HFFc6 (cell line): ENCODE measurements at places on chromosomes 1 and 21. TPM values are rescaled to one million over a fixed set of nuclear protein-coding genes. Genes with fewer than 3 reads are reported as not detected.
A peak's percentile ranks its signal among the peaks of the same experiment; 100 is the strongest.

GRCh38 chr21:36747815-36748383, 49.0 kb downstream of the SIM2 start:
- no peak for DNase-seq

- DNase-seq, result no peak
Measured at GRCh38 chr1:25562101-25562927, 18.9 kb downstream of the LDLRAP1 start.

DNA sequence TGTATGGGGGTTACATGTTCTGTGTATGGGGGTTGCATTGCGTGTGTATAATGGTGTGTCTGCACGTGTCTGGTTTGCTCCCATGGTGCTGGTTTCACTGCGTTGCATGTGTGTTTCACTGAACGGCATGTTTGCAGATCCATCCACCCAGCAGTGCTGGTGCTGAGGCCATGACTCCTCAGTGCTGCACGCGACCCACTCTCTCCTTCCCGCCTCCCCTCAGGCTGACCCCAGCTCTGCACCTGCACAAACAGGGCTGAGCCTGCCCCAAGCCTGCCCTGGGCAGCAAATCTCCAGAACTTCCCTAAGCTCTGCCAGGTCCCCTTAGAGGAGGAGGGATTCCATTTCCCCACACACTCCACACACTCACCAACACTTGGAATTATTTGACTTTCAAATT, 18.7 kb downstream of the ACTRT2 start:
- DNase-seq, result no peak

GRCh38 chr21:41667136-41667535, 99.7 kb downstream of the RIPK4 start:
- no peak for DNase-seq

GRCh38 chr1:11957398-11957797, 22.8 kb upstream of the MFN2 start:
- DNase-seq, result no peak

The KCNJ15 gene
- total RNA-seq, result 0.33 to 0.39 TPM (median 0.34 TPM) in 3 replicates

The RHCE gene
- 0.57 to 0.87 TPM (median 0.57 TPM) in 3 replicates for total RNA-seq

- DNase-seq, result no peak
Measured at GRCh38 chr1:181083842-181084605, 4.5 kb upstream of the IER5 start.

DNA sequence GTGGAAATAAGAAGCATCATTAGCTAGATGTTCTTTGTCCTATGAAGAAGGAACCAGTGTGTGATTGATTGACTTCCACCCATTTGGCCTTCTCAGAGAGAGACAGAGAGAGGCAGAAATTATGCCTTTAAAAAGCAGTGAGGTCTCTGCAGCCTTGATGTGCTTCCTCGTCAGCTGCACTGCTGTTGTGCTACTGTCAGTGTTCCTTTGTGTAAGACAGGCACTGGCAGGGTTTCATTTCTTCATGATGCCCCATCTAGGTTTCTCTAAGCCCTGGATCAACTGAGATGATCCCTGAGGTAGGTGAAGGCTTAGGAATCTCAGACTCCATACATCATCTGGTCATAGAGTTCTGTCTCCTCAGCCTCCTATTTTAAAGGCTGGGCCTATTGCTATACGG, 34.9 kb downstream of the GPR3 start:
- DNase-seq, result no peak

DNA sequence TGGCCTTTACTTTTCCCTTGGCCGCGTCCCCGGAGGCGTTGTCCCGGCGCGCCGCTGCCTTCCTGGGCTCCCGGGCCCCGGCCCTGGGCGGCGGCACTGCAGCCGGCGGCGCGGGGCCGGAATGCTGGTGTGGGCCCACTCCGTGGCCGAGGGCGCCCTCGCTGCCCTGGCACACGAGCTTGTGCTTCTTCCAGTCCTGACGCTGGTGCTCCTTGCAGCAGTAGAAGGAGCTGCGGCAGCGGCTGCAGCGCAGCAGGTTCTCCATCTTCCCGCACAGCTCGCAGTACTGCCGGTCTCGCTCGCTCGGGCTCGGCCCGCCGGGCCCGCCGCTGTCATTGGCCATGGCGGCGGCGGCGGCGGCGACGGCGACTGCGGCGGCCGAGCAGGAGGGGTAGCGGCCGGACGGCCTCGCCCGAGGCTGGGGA, 529 bp downstream of the EGLN1 start:
- DNase-seq, result peak; percentile 29

DNA sequence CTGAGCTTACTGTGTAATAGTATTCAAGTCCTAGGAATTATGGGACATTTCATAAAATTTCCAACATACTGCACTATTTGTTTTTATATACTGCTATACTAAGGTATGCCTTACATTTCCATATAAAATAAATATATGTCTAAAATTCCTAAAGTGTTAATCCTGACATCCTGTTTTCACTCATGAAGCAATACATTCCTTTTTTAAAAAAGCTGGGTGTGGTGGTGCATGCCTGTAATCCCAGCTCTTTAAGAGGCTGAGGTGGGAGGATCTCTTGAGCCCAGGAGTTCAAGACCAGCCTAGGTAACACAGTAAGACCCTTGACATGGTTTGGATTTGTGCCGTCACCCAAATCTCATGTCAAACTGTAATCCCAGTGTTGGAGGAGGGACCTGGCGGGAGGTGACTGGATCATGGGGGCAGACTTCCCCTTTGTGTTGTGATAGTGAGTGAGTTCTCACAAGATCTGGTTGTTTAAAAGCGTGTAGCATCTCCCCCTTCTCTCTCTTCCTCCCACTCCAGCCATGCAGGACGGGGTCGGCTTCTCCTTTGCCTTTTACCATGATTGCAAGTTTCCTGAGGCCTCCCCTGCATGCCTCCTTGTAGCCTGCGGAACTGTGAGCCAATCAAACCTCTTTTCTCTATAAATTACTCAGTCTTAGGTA, 5.8 kb downstream of the CDC42BPA start:
- no peak for DNase-seq

GRCh38 chr1:82950606-82951200, 1048.2 kb downstream of the TTLL7 start:
- no peak for DNase-seq

- peak; percentile 45 for DNase-seq
Measured at GRCh38 chr1:40394491-40395172, 21.1 kb downstream of the SMAP2 start.

DNA sequence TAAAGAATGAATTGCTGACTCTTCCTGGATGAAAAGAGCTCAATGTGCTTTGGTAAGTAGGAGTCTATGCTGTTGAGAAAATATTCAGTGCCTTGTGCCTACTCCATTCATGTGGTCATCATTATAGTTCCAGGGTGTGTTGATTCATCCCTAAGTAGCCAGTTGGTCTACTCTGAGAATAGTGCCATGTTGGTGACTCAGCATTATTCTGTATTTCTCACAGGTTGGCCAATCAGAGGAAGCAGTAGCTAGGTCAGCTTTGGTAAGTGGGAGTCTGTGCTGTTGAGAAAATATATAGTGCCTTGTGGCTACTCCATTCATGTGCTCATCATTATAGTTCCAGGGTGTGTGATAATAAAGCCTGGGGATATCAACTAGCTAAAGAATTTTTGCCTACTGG, 397.3 kb downstream of the AGBL4 start:
- DNase-seq, result no peak

The IL12RB2 gene
- not detected in 3 replicates for total RNA-seq

The FMO1 gene
- not detected in 3 replicates for total RNA-seq

The CCDC190 gene
- 0.31 TPM in 1 of 3 replicates, not detected in the others for total RNA-seq

DNA sequence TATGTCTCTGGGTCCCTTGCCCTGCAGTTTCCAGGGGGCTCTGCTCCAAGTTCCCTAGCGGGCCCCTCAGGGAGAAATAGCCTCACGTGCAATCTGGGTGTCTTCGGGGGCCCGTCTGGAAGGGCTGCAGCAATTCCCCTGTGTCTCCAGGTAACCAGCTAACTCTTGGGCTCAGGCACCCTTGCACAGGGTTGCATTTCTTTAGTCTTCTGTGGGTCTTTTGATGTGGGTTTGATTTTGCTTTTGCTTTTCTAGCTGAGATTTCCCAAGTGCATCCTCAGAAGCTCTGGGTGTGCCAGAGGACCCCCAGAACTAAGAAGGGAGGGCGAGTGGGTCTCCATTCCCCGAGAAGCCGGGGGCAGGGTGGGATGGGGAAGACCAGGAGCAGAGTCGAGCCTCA, 75.7 kb downstream of the SPSB1 start:
- DNase-seq, result no peak

The CHODL gene
- total RNA-seq, result not detected in 3 replicates

DNA sequence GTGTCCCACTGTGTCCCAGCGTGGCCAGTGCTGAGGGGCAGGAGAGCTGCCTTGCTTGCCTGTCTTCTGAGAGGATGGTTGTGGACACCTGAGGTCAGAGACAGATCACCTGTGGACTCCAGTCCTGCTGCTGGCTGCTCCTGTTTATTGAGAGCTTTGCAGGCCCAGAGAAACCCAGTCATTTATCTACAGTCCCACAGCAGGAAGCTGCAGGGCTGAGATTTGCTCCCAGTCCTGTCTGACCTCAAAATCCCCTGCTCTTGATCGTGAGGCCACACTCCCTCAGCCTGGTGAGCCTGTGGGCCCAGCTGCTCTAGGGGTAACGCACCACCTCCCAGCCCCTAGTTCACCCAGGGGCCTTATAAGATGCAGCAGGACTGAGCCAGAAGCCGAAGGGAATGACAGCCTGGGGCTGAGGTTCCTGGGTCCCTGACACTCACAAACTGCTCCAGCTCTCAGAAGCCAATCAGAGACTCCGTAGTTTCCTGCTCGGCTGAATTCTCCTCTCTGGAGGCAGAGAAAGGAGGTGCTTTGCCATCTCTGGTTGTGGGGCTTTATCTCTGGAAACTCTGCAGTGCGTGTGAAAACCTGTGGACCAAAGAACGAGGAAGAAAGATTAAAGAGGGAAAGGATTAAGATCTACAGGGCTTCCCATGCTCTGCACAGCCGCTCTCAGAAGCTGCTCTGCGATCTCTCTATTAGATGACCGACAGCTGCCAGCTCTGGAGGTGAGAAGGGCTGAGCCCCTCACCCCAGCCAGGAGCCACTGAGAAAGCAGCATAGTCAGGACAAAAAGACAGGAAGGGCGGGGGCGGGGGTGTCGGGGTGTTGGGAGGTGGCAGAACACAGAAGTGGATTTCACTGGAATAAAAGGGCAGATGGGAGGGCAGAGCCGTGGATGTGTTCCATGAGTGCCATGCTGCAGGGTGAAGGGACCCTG, 39.1 kb downstream of the UBIAD1 start:
- DNase-seq, result no peak

The ILDR2 gene
- total RNA-seq, result not detected in 3 replicates

DNA sequence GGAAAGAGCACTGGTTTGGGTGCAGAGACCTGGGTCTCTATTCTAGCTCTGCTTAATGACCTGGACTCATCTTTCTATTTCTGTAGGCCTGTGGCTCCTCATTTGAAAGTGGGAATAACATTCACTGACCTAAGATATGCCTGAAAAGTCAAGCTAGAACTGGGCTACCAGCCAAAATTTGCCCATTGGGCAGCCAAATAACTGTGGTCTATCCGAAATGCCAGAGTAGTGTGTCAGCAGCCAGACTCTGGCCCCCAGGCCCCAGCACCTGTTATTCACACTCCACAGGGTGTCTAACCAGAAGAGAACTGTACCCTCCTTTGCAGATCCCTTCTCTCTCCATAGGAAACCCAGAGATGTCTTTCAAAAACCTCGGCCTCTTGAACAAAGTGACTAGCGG, 12.6 kb downstream of the DAB1 start:
- DNase-seq, result no peak

- DNase-seq, result no peak
Measured at GRCh38 chr1:41086921-41087320, 65.4 kb upstream of the SLFNL1 start.

DNA sequence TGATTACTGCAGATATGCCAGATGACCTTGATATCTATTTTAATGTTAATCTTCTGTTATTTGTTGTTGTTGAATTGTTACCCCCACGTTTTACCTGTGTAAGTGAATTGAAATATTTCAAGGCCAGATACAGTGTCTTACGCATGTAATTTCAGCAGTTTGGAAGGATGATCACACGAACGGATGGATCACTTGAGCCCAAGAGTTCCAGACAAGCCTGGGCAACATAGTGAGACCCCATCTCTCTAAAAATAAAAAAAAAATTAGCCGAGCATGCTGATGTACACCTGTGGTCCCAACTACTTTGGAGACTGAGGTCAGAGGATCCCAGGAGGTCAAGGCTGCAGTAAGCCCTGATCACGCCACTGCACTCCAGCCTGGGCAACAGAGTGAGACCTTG, 32.2 kb downstream of the SDCCAG8 start:
- no peak for DNase-seq

- no peak for DNase-seq
Measured at GRCh38 chr1:230276401-230276800, 149.7 kb downstream of the PGBD5 start.

DNA sequence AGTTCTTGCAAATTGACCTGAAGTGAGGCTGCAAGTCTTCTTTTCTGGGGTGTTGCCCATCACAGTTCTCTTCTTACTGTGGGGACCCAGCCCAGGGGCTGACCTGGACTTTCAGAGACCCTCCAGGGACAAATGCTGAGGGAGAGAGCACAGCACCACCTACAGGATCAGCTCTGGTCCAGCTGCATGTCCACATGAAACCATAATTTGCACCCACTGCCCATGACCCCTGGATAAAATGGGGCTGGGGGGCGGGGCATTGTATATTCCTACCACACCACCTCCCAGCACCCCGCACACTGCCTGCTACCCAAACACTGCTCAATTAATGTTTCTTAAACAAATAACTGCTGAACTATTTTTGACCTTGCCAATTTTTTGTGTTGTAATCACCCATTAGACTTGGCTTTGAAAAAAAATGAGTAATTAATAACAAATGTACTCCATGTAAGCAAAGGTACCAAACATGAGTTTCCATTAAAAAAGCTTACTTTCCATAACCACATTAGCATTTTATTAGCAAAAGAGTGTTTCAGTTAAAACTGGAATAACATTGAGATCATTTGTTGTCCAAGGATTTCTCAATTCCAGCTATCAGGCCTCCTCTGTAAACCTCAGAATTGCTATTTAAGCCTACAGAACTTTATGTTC, 168.0 kb upstream of the RAB4A start:
- no peak for DNase-seq

The MAN1C1 gene
- not detected in 2 replicates for total RNA-seq

DNA sequence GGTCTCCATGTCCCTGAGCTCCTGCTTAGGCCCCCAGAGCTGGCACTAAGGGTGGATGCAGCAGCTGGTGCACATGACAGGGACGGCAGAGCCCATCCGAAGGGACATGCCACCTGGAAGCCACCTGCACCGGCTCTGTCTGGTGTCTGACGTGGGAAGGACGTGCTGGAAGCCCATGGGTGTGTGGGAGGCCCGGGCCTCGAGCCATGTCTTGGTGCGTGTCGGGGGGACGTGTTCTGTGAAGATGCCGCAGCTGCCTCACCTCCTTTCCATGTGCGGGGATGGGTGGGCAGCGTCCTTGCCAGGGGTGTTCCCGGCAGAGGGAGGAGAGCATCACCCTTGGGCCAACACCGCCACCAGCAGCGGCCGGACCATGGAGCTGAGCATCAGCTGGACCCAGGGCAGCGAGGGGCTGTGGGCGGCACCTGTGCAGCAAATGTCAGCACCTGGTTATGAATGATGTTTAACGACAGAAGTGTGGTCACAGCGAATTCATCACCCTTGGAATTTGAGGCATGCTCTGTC, 15.5 kb upstream of the POFUT2 start:
- no peak for DNase-seq
